ENCODE measurements at places on chromosomes 7 and 10.

DNA sequence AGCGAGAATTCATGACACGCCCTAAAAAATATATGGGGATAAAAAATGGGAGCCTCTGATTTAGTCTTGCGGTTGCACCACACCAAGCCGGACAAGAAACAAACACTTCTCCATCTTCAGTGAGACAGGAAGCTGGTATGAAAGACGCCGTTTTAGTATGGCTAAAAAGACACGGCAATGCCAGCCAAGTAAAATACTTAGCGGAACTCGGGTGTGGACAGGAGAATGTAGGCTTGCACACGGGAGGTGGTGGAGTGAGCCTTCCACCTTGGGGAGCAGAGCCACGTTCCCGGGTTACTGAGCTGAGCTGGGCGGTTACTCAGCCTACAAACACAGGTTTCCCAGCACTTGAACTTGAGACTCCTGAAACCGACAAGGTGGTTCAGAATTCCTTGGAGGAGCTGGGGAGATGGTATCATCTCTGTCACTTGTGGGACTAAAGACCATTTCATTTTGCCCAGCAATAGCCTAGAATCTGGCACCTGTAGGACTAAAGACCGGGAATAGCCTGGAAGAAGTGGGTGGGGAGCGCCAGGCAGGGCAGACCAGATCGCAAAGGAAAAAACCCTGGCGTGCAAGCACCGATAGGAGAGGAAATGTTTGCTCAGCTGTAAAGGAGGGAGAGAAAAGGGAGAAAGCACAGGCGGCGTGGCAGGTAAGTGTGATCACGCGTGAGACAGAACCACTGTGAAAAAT lies 34.8 kb upstream of the SEPHS1 start:
- DNase-seq: no peak

- no peak for DNase-seq
Observed at GRCh38 chr7:112788778-112789343, 1.3 kb downstream of the TMEM168 start.

DNA sequence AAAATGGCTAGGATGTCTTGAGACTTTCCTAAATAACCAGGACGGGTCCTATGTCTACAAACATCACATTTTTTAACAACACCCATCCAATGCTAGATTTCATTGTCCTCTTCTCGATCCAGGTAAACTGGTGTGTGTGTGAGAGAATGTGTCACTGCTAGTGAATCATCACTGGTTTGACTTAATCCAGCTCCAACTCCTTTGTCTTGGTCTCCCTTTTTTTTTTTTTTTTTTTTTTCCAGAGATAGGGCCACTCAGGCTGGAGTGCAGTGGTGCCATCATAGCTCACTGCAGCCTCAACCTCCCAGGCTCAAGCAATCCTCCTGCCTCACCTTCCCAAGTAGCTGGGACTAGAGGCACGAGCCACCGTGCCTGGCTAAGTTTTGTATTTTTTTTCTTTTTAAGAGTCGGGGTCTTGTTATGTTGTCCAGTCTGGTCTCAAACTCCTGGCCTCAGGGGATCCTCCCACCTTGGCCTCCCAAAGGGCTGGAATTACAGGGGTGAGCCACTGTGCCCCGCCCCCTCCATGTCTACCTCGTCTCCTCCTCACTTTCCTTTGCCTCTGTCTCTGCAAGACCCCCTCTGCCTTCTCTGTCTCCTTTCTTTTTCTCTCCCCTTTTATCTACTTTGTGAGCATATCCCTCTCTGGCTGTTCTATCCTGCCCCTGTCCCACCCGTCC lies 2.2 kb upstream of the UFSP1 start:
- DNase-seq: no peak

DNA sequence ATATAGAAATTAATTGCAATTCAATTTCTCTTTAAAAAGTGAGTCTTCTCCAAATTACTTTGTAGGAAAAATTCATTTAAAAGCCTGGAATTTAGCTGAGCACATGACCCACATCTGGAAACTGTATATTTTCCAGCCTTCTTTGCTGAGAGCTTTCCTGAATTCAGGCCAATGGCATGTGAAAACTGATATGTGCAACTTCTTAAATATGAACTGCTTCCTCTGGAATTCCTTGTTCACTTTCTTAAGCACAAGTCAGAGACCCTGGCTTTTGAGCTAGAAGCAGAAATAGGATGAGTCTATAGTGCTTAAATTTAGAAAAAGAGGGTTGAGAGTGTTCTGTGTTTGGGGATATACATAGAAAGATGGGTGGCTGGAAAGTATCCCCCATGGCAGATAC lies 365.1 kb upstream of the MTPN start:
- no peak for DNase-seq

DNA sequence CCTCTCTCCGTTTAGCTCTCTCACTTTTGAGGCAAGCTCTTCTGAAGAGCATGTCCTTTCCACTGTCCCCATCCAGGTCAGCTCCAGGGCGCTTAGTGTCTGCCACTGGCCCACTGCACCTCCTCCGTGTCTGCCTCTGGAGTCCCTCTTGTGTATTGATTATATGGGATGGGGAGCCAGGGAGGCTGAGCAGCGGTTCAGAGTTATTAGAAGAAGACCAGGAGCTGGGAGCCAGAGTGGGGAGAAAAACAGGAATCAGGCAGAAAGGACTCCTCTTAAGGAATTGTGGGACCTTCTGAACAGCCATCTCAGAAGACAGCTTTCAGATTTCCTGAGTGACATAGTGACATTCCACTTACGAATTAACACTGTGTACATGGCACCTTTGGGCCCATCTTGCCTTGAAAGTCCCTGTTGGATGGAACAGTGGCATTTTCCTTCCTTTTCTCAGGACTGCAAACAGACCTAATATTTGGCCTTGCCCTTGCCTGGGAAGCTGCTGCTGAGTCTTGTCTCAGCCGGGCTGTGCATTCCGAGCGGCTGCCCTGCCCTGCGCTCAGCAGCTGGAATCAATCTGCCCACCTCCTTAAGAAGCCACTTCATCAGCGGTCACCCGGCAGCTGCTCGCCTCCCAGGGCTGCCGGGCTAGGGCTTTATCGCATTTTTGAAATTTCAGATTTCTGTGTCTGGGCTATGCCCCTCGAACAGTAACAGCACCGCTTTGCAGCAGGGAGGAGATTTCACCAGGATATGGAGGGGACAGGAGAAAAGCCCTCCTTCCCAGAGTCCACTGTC lies 81.1 kb upstream of the PRKG1 start:
- no peak for DNase-seq

GRCh38 chr7:66781408-66782090 lies 41.0 kb downstream of the RABGEF1 start:
- DNase-seq: no peak

- no peak for DNase-seq
Observed at GRCh38 chr7:129719980-129720732, 108.6 kb downstream of the NRF1 start.

DNA sequence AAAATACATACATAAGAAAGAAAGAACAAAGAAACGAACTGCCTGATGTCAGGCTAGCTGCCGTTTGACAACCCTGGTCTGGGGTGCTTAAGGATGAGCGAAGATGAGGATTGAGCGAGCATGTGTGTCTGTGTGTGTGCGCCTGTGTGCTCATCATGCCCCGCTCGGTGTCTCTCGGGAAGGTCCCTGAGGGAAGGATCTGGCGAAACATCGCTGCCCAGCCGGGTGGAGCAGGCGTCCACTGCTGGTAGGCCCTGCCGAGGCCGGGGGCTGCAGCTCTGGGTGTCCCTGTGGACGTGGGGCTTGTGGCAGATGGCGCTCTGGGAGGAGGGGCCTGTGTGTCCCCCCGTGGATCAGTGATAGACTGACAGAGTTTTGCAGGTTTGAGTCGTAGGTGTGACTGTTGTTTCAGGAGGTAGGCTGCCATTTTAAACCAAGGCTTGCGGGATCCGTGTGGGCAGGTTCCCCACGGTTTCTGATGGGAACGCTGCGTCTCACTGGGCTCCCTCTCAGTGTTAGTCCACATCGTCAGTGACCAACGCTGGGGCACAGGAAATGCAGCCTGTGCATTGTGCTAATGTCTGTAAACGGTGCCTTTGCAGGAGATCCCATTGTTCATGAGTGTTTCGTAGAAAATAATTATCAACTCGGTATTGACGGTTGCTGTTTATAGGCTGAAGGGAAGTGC lies 5.9 kb upstream of the SUN1 start:
- no peak for DNase-seq

- no peak for DNase-seq
Observed at GRCh38 chr7:121436136-121436535, 40.0 kb upstream of the FAM3C start.

DNA sequence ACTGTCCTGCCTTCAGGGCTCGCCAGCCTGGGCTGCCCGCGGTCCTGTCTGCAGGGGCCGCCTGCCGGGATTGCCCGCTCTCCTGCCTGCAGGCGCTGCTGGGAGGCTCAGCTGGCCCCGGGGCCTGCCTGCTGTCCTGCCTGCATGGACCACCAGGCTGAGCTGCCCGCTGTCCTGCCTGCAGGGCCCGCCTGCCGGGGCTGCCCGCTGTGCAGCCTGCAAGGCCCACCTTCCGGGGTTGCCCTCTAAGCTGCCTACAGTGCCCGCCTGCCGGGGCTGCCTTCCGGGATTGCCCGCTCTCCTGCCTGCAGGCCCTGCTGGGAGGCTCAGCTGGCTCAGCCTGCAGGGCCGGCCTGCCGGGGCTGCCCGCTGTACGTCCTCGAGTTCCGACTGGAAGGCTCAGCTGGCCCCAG lies 164.4 kb downstream of the GLRX3 start:
- DNase-seq: no peak

DNA sequence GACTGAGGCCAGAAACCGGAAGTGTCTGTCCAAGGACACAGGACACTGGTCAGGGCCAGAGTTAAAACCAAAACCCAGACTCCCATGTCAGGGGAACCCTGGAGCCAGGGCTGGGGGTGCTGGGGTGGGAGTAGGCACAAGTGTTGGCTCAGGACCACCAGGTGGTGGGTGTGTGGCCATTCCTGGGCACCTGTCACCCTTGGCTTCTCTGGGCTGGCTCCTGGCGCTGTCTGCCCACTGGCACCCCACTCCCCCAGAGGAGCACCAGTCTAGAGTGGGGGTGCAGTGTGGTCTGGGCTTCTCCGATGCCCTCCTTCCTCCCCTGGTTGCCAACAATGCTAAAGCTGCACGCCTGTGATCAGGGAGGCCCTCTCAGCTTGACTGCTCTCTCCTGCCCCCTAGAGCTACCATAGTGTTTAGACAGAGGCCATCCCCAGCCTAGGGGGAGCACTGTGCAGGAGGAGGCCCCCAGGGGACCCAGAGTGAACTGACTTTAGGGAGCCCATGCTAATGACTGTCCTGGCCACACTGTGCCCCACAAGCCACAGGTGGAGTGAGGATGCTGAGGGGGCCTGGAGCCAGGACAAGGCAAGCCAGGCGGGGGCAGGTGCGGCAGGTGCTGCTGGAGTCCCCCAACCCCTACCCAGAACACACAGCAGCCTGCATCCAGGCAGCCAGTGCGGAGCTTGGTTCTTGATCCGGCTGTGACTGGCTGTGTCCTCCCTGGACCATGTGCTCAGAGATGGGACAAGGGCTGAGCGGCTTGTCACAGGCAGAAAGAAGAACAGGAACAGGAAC lies 11.0 kb downstream of the RASGEF1A start:
- peak; percentile 79 for DNase-seq

DNA sequence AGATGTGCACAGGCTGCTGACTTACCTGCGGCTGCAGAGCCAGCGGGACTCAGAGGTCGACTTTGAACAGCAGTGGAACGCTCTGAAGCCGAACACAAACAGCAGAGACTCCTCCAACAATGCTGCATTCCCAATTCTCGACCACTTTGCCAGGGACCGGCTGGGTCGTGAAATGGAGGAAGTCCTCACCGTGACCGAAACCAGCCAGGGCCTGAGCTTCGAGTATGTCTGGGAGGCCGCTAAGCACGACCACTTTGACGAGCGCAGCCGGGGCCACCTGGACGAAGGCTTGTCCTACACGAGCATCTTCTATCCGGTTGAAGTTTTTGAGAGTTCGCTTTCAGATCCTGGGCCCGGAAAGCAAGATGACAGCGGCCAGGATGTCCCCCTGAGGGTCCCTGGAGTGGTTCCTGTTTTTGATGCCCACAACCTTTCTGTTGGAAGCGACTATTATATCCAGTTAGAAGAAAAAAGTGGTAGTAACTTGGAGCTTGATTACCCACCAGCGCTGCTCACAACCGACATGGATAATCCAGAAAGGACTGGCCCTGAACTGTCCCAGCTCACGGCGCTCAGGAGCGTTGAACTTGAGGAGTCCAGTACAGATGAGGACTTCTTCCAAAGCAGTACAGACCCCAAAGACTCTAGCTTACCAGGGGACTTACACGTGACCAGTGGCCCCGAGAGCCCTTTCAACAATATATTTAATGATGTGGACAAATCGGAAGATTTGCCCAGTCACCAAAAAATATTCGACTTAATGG lies 19.4 kb upstream of the BHLHA15 start:
- no peak for DNase-seq

DNA sequence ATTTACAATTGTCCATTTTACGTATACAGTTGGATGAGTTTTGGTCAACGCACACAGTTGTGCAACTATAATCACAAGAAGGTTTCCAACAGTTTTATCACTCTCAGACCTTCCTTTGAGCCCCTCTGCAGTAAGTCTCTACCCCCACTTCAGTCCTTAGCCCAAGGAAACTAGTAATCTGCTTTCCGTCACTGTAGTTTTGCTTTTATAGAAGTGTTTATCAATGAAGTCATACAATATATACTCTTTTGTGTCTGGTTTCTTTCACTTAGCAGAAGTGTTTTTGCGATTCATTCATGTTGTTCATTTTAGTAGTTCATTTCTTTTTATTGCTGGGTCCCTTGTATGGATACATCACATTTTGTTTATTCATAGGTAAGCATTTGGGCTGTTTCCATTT lies 92.9 kb upstream of the PIP4K2A start:
- no peak for DNase-seq

GRCh38 chr10:26571655-26572054 lies 125.8 kb upstream of the PDSS1 start:
- DNase-seq: no peak

- DNase-seq: no peak
Observed at GRCh38 chr7:741191-741671, 14.2 kb upstream of the PRKAR1B start.

DNA sequence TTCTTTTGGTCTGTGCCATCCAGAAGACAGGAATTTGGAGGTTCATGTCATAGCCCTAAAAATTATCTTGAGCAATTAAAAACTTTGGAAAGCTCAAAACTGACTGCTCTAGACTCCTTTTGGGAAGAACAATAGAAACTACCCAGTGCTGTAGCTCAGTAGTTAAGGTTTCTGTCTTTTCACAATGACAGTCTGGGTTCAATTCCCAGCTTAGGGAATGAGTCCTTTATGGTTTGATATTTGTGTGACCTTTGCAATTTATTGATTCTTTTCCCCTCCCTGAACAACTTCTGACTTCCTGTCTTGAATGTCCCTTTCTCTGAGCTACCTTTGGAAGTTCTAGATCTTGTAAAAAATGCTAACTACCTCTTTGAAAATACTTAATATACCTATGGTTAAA lies 603.3 kb upstream of the IGFBP3 start:
- DNase-seq: no peak

- DNase-seq: no peak
Observed at GRCh38 chr7:38728145-38728544, 97.0 kb upstream of the AMPH start.

- DNase-seq: no peak
Observed at GRCh38 chr10:11264296-11265048, 246.8 kb downstream of the CELF2 start.

GRCh38 chr7:4845740-4846142 lies 16.1 kb downstream of the PAPOLB start:
- DNase-seq: no peak

- DNase-seq: no peak
Observed at GRCh38 chr7:25436413-25436812, 208.1 kb upstream of the NPVF start.
